ENCODE measurements at places on chromosomes 2 and 18.

- no peak for DNase-seq
Measured at GRCh38 chr2:47521666-47522285, 118.8 kb downstream of the MSH2 start.

- no peak for DNase-seq
Measured at GRCh38 chr2:104758199-104758620, 95.7 kb upstream of the POU3F3 start.

DNA sequence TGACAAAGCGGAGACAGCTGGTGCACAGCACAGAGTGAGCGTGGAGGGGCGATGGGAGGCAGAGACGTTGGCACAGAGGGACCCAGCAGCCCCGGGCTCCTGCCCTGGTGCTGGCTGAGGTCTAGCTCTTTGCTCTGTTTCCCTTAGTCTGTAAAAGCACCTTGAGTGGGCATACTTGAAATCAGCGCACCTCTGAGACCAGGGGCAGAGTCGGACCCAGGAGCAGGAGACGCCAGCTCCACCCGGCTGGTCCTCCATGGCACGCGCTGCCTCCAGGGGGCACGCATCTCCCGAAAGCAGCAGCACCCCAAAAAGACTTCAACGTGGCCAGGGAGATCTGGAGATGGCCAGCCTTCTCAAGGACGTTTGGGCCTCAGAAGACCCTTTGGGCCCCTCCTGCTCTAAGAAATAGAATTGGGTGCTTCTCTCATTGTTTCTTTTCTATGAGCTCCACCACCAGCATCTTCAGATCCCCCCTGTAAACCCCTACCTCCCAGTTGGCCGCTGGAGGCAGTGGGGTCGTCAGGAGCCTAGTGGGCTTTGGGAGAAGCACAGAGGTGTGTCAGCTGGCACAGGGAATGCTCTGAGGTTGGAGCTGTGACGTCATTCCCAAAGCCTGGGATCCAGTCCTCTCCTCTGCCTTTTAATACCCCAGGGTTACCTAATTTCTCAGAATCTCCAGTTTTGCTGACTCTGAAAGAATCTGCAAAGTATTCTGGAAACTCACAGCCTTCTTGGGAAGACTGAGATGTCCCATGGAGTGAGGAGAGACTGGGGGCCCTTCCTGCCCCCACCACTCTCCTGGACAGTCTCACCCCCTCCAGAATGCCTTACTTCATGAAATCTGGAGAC lies 58.9 kb downstream of the CIB4 start:
- no peak for DNase-seq

- no peak for DNase-seq
Measured at GRCh38 chr2:60298006-60298696, 255.3 kb downstream of the BCL11A start.

DNA sequence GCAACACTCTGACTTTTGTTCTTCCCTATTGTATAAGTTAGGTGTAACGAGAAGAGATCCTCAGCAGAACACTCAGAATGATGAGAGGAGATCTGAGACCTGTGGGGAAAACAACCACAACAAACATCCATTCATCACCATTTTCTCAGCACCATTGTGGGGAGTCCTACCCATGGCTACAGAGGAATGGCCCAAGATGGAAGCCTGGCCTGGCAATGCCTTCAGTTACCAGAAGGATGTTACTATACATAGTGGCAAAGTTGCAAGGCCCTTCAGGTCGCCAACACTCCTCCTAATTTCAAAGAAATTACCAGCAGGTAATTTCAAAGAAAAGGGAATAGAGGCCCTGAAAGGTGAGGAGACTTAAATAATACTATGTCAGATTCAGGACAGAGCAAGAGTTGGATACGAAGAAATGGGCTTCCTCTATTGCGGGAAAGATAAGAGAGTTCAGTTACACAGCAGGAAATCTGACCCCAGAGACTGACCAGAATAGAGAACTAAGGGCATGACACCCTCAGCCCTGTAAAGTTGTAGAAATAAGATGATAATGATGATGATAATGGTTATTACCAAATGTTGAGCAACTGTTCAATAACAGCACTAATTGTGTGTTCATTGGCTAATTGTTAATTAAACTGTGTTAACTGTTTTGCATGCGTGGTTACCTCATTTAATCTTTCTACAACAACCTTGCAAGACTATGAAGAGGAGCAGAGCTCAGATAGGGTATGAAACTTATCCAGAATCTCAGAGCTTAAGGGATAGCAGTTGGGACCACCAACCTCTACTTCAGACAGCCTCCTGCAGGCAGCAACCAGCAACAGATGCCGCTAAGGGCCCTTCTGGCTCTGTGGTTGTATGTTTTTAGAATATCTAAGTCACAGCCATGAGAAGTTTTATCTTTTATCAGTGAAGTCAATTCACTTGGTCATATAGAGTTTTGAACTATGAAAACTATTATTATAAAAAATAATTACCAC lies 37.5 kb downstream of the DHRS9 start:
- DNase-seq, result no peak

DNA sequence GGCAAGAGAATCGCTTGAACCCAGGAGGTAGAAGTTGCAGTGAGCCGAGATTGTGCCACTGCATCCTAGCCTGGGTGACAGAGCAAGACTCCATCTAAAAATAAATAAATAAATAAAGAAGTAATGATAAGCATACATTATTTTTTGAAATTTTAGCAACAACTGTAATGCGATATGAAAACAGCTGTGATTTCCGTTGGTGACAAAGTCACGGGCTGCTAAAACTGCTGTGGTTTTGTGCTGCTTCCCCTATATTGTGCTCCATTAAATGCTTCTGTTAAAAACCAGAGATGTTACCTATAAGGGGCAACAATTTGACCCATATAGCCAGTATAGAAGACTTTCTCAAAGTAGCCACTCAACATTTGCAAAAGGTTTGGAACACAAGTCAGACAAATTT lies 8.3 kb downstream of the TRIM54 start:
- DNase-seq, result no peak

GRCh38 chr18:79634593-79635426 lies 44.8 kb upstream of the CTDP1 start:
- DNase-seq, result no peak

- no peak for DNase-seq
Measured at GRCh38 chr2:43078781-43079755, 147.3 kb downstream of the ZFP36L2 start.

DNA sequence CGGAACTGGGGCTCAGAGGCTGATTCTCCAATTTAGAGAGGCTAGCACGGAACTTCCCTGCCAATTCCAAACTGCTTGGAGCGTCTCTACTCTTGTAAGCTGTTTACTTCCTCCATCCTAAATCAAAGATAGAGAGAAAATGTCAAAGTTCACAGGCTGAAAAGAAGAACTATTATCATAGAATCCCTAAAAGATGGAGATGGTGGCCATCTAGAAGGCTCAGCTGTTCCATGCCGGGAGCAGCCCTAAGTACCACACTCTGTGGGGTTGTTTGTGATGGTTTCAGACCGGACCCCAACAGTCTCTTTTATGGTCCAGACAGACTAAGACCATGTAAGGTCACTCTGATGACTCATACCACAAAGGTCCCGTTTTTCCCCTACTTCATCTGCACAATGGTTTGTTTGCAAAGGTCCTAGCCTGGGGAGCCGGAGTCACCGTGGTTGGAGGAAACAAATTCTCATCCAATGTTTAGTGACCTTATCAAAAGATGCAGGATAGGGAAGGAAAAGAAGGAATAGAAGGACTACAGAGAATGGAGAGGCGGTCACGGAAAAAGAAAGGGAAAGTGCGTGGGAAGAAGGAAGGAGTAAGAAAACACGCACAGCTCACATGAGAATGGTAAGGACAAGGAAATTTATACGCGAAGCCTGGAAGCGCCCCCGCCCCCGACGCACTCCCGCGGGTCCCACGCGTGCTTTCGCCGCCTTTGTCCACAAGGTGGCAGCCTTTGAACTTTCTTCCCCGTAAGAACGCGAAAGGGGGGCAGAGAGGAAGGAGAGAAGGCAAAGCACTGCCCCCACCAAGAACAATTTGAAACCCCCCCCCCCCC lies 453 bp upstream of the ANTXR1 start:
- no peak for DNase-seq

GRCh38 chr2:218001629-218002028 lies 1.2 kb downstream of the TNS1 start:
- DNase-seq, result no peak

DNA sequence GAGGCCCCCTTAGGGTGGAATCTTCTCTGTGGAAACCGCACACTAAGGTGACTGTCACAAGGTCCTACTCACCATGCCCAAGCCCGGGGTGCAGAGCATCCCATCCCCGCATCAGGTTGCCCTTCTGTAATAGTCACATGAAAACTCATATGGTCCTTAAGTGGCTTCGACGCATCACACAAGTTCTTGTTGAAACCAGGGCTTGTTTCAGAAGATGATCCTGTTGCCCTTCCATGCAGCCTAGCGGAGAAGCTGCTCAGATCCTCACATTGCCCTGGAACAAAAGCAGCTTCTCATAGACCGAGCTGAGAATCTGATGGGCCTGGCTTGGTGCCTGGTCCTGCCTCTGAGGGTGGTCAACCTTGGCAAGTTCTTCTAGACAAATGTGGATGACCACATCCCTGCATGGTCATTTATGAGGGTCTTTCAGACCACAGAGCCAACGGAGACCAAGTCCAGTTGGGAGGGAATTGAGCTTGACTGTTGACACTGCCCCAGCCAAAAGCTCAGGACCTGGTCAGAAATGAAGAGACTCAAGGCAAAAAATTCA lies 54.1 kb downstream of the PDCL3 start:
- DNase-seq, result no peak

DNA sequence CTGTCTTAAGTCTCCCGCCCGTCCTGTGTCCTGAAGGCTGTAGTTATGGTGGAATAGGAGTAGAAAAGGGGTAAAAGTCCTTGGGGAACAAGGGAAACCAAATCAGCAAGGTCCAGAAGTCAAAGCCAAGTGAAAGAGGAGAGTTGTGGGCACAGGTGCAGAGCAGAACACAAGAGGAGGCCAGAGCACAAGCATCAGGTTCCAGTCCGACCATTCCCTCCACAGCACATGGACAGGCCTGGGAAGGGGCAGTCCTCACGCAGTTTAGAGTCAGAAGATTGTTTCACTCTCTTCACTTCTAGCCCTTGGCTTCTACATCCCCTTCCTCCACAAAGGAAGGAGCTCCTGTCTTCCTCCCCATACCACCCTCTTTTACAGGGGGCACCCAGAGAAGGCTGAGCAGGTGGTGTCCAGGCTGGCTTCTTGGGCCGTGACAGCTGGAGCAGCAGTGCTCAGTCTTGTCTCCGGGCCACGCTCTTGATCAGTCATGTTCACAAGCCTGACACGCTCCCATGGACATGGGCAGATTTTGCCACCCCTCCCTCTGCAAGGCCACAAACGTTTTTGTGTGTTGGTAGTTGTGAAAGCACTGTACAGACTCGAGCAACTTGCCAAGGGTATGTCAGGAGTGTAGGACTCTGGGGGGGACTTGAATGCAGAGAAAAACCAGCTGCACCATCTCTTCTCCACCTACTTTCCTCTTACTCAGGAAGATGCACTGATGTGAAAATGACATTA lies 138.5 kb upstream of the DAPL1 start:
- DNase-seq, result no peak

- no peak for DNase-seq
Measured at GRCh38 chr2:27870724-27871123, 19.5 kb downstream of the RBKS start.

- no peak for DNase-seq
Measured at GRCh38 chr2:37877457-37878315, 47.4 kb upstream of the RMDN2 start.

GRCh38 chr2:191030521-191031154 lies 16.7 kb upstream of the STAT1 start:
- no peak for DNase-seq

DNA sequence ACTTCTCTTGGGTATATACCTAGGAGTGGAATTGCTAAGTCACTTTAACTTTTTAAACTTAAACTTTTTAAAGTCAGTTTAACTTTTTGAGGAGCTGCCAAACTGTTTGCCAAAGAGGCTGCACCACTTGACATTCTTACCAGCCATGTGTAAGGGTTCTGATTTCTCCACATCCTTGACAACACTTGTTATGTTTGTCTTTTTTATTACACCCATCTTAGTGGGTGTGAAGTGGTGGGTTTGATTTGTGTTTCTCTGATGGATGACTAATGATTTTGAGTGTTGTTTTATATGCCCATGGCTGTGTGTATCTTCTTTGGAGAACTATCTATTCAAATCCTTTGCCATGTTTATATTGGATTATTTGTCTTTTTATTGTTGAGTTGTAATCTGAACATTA lies 13.6 kb downstream of the ASAP2 start:
- DNase-seq, result no peak

GRCh38 chr2:77443076-77443475 lies 79.1 kb downstream of the LRRTM4 start:
- DNase-seq, result no peak

DNA sequence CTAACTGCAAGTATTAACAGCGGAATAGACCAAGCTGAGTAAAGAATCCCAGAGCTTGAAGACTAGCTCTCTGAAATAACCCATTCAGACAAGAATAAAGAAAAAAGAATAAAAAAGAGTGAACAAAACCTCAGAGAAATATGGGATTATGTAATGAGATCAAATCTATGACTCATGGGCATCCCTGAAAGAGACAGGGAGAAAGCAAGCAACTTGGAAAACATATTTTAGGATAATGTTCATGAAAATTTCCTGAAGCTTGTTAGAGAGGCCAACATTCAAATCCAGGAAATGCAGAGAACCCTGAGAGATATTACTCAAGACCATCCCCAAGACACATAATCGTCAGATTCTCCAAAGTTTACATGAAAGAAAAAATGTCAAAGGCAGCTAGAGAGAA lies 17.3 kb downstream of the PFN4 start:
- DNase-seq, result no peak

DNA sequence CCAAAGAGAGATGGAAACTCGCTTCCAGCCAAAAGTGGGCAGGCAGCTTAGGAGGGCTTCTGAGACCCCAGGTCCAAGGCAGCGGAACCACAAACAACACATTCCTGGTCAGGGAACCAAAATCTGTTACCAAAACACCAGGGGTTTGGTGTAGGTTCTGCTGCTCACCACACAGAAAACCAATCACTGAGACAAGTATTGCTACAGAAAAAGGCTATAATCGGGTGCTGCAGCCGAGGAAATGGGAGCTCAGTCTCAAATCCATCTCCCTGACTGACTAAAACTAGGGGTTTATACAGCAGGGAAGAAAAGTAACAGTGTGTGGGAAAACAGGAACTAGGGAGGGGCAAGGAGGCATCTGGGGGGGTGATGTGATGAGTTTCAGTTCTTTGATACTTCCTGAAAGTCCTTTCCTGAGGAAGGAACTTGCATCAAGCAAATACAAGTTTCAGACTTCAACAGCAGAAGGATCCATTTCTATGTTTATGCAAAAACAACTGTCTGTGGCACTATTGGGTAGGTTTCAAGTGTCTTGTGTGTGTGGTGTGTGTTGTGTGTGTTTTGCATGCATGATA lies 108.0 kb downstream of the FAM168B start:
- no peak for DNase-seq

- DNase-seq, result no peak
Measured at GRCh38 chr2:63047321-63048279, 3.0 kb upstream of the OTX1 start.

- DNase-seq, result no peak
Measured at GRCh38 chr2:68414452-68414851, 49.4 kb downstream of the PLEK start.

- DNase-seq, result no peak
Measured at GRCh38 chr18:44393406-44393805, 287.3 kb upstream of the SETBP1 start.

GRCh38 chr2:111042261-111042660 lies 78.5 kb upstream of the BCL2L11 start:
- no peak for DNase-seq

GRCh38 chr2:216742411-216742810 lies 47.1 kb upstream of the IGFBP5 start:
- DNase-seq, result no peak

- no peak for DNase-seq
Measured at GRCh38 chr18:39521164-39521563, 1955.6 kb upstream of the CELF4 start.

GRCh38 chr18:48776641-48777025 lies 174.1 kb downstream of the SMAD7 start:
- DNase-seq, result no peak
